ENCODE measurements at places on chromosomes 6 and 20.

GRCh38 chr20:14012671-14013070 lies 17.4 kb downstream of the MACROD2 start:
- no peak for DNase-seq

GRCh38 chr20:48733296-48733790 lies 94.5 kb downstream of the PREX1 start:
- DNase-seq: no peak

- no peak for DNase-seq
Measured at GRCh38 chr20:42067174-42067573, 449.0 kb upstream of the CHD6 start.

DNA sequence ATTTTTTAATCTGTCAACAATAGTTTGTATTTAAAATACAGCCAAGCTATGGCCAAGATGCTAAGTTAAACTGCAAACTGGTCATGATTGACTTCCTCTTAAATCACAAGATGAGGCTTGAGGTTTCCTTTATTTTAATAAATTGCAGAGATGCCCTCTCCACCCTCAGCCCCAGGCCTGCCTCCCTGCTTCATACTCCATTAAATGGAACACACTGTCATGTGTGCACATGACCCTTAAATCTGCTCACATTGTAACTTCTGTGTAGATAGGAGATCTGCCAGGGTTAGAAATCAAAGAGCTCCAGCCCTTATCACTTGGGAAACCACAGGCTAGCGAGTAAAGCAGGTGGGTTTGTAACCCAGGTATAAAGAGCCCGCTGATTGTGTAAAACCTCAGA lies 20.8 kb downstream of the DUSP22 start:
- no peak for DNase-seq

GRCh38 chr6:100622907-100623692 lies 158.4 kb upstream of the SIM1 start:
- DNase-seq: no peak

DNA sequence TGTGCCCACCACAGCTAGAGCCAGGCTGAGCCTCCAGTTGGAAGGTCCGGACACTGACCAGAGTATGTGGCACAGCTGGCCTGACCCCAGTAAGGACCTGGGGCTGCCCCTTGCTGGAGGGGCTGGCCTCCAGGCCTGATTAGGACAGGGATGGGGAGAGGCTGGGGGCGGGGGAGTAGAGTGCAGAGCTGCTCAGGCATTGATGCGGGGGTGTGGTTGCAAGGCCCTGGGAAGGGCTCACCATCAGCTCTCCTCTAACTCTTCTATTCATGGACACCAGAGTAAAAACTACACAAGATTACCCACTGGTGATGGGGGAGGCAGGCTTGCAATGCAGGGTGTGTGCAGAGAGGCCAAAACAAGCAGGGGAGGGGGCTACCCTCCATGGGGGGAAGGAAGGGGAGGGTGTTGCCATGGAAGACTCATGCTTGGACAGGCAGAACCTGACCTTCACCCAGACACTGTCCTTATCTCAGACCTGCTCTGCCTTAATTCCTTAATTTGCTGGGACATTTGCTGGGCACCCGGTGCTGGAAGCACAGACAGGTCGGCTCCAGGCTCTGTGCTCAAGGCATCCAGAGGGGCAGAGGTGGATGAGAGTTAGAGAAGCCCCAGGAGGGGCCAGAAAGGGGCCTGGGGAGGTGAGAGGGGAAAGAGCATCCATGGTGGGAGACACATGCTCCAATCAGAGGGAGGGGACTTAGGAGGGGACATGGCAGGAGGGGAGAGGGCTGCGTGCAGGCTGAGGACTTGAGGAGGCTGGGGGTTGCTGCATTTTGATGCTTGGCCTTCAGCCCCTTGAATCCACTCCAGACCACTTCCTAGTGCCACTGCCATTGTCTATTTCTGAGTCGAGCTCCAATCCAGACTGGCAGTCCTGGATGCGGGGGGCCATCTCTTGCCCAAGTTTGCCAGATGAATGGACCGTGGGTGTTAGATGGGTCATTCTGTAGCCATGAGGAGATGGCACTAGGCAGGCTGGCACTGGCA lies 7.6 kb upstream of the EMILIN3 start:
- no peak for DNase-seq

GRCh38 chr6:145929037-145929633 lies 35.0 kb downstream of the SHPRH start:
- DNase-seq: no peak

DNA sequence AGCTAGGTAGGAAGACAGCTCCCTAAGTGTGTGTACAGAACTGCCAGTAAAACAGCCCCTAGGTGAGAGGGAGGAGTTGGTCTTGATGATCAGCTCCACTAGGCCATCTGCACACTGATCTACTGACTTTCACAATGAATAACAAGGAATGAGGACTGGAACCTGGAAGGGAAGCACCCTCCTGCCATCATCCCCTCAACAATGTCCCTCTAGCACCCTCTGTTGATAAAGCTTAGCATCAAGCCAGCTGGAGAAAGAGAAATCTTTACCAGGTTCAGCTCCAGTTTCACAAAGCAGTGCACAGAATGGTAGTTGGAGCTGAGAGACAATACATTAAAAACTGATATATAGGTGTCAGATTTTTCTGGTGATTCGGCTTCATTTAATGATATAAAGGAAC lies 57.2 kb upstream of the IRAK1BP1 start:
- no peak for DNase-seq

DNA sequence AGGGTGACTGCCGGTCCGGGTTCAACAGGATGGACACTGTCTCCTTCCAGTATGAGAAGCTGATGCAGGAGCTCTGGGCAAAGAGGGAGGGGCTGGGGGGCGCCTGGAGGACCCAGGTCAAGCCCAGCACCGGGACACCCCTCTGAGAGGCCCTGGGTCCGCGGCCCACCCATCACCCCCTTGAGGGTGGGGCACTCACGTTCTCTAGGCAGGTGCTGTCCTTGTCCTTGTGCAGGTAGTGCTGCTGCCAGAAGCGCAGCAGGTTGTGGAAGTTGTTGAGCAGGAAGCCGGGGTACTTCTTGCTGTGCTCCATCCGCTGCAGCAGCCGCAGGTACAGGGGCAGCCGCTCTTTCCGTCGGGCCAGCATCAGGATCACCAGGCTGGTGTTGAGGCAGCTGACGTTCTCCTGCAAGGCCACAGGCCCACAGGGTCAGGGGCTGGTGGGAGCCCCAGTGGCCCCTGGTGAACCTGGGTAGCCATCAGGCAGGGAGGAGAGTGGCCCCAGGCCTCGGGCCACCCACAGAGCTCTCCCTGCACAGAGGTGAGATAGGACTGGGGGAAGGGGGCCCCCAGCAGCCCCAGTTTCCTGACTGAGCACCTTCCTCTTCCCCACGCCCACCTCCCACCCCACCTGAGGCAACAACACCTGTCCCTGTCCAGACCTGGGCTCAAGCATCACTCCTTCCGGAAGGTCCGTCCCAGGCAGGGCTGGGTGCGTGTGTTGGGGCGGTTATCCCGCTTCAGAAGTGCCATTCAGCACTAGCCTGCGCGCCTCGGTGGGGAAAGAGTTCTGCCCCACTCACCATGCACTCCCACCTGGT lies 47.8 kb downstream of the MYH7B start:
- no peak for DNase-seq

GRCh38 chr6:38088829-38089228 lies 269.3 kb downstream of the ZFAND3 start:
- no peak for DNase-seq

- DNase-seq: peak; percentile 49
Measured at GRCh38 chr6:112163295-112164257, 76.2 kb downstream of the FAM229B start.

DNA sequence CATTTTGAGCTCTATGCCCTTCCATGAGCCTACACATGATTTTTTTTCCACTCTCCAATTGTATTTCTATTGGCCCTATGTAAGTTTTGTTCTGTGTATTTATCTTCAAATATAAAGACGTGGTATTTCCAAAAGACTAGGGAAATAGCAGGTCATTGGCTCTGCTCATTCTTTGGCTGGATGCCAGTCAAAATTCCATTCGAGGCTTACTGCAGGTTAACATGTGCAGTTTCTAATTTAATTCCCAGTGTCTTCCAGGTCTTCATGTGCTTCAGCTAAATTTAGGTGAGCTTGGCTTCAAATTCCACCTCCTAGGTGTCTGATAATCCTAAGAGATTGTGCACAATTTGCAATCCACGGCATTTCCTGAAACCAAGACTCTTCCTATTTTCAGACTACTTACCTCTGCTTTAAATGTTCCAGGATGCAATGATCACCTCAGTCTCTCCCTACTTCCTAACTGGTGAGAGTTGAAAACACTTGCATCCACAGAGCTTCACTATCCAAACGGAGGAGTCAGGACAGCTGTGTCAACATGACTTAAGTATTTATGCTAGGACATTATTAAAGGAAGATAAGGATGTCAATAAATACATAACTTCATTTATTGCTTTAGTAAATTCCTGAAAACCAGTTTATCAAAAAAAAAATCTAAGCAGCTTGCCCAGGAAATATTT lies 236.1 kb downstream of the COL12A1 start:
- no peak for DNase-seq

- no peak for DNase-seq
Measured at GRCh38 chr6:19697744-19698290, 139.4 kb upstream of the ID4 start.

DNA sequence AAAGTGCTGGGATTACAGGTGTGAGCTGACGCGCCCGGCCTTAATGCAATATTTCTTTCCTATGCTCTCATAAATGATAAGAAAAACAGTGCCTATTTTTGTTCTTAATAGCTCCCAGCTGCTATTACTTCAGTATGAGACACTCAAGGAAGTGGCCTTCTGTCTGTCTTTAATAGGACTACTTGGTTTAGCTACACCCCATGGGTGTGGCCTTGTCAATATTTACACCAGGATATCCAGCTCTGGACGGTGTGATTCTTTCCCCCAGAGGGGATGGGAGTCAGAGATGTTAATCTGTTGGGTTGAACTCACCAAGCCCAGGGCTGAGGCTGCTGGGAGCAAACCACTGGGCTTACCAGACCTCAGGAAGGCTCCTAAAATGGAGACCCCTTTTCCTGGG lies 134.2 kb downstream of the CEP57L1 start:
- no peak for DNase-seq

DNA sequence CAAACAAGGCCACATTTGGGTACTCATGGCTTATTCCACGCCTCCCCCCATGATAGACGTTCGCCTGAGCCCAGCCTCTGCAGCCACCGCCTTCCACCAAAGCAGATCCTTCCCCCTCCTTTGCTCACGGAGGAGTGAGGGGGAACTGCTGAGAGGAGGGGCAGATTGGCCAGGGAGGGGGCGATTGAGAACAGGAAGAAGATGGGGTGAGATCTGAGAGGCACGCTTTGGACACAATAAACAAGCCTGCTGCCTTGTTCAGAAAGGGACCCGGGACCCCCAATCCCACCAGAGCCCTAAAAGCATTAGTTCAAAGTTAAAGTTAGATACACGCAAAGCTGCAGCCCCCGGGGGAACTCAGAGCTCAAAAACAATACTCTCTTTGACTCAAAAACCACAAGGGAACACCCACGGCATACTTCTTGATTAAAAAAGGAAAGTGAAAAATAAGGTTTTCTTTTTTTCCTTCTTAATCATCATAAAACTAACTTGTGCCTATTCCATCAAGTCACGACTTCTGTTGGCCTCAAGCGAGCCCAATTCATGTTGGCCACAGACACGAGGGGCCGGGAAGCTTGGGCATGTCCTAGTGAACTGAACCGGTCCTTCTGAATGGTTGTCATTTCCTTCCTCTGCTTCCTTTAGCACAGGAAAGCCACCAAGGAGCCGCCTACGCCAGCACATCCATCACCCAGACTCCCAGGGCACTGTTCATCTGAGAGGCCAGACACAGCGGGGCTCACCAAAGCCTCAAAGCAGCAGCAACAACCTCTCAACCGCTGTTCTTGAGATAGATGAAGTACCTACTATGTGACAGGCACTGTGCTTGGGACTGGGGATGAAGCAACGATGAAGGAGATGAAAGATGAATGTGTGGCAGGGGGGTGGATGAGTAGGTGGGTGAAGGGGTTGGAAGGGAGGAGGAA lies 44.7 kb downstream of the NFATC2 start:
- no peak for DNase-seq

DNA sequence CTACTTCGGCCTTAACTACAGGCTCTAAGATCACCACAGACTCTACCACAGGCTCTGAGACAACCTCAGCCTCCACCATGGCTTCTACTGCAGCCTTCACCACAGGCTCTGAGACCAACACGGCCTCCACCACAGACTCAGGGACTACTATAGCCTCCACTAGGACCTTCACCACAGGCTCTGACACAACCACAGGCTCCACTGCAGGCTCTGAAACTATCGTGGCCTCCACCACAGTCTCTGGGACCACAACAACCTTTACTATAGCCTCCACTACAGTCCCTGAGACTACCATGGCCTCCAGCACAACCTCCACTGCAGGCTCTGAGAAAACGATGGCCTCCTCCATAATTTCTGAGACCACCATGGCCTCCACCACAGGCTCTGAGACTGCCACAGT lies 15.3 kb downstream of the MUC22 start:
- no peak for DNase-seq

- DNase-seq: no peak
Measured at GRCh38 chr20:11549172-11550103, 368.3 kb upstream of the BTBD3 start.

GRCh38 chr6:93985953-93986352 lies 566.6 kb upstream of the EPHA7 start:
- DNase-seq: no peak

- DNase-seq: no peak
Measured at GRCh38 chr20:53003420-53004154, 31.4 kb downstream of the TSHZ2 start.

GRCh38 chr6:109290143-109290931 lies 91.9 kb downstream of the CD164 start:
- DNase-seq: no peak

- peak; percentile 22 for DNase-seq
Measured at GRCh38 chr20:64115171-64115911, 8.0 kb upstream of the NPBWR2 start.

DNA sequence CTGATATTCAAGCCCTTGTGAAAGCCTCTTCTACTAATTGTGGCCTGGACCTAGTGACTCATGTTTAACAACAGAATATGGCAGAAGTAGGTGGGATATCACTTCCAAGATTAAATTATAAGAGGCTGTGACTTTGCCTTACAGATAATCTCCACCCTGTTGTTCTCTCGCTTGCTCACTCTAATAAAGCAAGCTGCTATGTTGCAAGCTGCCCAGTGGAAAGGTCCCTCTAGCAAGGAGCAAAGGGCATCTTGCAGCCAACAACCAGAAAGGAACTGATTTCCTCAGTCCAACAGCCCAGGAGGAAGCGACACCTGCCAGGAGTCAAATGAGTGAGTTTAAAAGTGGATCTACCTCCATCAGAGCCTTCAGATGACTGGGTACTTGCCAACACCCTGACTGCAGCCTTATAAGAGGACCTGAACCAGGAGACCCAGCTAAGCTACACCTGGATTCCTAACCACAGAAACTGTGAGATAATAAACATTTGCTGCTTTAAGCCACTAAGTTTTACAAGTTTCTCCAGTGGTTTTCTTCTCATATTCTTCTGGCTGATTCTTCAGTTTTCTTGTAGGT lies 112.6 kb downstream of the FRK start:
- no peak for DNase-seq

GRCh38 chr6:24933868-24934401 lies 1.8 kb downstream of the RIPOR2 start:
- DNase-seq: no peak
